ENCODE measurements at places on chromosomes 7 and 10.

- no peak for DNase-seq
Measured at GRCh38 chr10:35913628-35914027, 271.5 kb upstream of the FZD8 start.

DNA sequence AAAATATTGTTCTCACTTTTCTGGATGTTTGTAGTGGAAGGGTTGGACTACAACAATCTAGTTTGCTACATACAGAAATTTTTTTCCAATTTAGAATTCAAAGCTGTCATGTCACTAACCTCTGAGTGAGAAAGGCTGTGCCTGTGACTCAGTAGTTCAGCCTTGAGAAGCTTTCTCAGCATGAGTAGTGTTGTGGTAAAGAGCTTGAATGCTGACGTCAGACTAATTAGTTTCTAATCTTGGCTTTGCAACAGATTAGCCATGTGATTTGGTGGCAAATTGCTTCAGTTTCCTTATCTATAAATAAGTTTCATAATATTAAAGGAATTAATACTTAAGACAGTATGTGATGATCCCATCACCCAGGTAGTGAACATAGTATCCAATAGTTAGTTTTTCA, 83.8 kb downstream of the ABCA13 start:
- DNase-seq: no peak

DNA sequence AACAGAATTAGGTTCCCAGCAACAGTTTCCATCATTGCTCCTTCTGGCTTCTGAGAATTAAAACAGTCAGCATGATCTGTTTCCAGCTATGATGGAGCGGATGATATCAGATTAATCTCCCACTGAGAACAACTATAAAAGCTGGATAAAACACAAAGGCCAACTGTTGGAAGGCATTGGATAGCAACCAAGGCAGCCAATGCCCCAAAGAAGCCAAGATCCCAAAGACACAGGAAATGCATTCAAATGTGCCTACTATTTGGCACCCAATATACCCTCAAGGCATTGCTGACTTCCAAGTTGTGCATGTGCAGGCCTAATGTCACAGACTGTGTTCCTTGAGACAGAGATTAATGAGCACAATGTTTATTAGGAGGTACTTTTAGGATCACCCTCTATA, 259.3 kb downstream of the ARHGAP12 start:
- no peak for DNase-seq

DNA sequence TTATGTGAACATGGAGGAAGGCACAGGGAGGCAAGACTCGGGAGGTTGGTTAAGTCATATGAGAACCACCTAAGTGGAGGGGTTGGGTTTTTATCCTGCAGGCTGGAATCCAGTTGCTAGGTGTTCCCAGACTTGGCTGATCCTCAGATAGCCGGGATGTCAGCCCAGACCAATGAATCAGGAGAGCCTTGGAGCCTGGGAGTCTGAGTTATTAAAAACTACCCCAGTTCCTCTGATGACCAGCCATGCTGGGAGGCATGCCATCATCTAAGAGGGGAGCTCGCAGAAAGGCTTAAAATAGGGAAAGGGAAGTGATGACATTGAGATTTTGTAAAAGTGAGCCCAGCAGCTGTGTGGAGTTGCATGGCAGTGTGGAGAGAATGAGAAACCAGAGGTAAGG, 238.1 kb downstream of the ZNF248 start:
- no peak for DNase-seq

DNA sequence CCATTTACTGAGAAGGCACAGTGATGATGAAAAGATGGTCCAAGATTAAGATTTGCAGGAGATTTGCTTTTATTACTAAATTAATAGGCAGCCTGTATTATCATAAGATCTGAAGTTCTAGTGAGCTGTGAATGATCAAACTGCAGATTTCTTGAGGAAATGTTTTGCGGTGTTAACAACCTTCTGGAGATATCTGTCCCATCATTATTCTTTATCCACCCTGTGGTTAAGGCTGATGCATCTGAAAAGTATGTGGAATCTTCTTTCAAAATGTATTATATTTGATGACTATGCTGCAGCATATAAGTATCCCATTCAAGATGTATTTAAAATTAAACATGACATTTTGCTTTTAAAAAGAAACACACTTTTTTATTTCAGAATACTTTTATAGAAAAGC, 150.3 kb downstream of the POLR1F start:
- no peak for DNase-seq

DNA sequence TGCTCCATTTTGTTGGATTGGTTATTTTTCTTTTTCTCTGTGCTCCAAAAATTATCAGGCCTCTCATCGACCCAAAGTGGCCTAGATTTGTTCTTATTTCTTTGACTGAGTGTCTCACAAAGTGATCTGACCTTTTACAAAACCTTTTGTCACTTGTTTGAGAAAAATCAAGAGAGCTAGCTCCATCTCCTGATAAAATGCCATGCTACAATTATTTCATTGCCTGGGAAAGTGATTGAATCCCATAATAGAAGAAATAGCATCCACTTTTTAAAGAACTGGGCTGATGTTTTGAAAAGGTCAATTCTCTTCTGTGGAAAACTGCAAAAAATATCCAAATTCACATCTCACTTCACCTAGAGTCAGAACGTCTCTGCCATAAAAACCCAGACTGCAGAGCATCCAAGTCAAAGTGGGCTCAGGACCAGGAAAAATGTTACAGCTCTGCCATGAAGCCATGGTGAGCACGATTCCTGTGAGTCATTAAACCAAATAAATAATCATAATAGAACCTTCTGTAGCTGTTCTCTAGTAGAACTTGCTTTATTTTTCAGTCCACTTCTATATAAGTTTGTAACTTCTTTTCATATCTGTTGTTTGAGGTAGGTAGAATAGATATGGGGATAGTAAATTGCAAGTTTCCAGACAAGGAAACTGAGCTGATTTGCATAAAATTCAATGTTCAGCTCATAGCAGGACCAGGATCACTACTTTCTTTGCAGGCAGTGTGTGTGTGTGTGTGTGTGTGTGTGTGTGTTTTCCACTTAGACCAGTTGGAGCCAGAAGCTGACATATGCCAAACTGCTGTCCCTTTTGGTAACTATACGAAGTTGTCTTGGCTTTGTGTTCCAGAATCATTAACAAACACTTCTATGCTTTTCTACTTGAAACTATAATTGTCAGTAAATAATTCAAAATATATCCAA, 632.5 kb upstream of the ANKRD30A start:
- no peak for DNase-seq

DNA sequence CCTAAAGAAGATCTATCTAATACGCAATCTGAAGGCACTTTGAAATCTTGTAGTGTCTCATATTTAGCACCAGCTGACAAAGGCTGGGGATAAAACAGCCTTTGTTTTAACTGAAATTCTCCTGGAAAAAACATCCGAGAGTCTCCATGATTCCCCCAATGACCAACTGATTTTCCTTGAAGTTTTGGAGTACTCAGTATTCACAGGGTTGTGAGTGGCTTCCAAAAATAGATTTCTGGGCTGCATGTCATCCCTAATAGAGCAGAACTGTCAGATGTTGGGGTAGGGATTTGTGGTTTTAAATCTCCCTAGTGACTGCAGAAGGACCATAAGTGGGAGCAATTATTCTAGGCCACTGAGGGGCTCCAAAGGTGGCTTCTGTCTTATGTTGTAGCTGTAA, 206.4 kb downstream of the TAX1BP1 start:
- DNase-seq: no peak

- no peak for DNase-seq
Measured at GRCh38 chr7:36942541-36942940, 218.2 kb upstream of the AOAH start.

- no peak for DNase-seq
Measured at GRCh38 chr10:99339077-99339476, 9.9 kb downstream of the CNNM1 start.

DNA sequence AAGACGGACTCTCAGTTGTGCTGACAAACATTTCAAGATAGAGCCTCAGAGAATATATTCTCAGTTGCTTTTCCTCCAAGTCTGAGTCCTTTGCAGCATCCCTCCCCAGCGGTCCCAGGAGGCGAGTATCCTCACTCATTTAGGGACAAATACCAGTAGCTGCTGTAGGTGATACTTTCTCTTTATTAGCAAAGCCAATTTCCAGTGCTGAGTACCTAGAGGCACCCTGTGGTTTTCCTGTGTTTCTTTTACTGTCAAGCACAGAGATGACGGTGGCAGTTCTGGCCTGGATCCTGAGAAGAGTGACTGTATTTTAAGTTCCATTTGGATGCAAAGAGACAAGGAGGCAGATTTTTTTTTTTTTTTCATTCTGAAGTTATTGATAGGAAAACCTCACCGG, 1058.4 kb downstream of the SORCS3 start:
- no peak for DNase-seq

DNA sequence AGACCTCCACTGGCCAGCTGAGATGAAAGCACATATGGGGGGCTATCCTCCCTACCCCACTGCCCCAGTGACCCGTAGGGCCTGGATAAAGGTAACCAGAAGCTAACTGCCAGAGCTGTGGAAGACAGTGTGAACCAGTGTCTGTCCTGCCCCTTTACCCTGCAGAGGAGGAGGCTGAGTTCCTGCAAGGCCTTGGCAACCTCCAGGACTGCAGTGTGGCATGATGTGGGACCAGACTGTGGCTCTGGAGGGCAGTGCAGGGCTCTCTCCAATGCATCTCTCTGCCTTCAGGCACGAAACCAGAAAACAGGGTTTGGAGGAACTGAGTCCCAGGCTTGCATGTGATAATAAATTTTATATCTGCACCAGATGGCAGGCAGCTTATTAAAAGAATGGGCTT, 93.1 kb downstream of the EPC1 start:
- no peak for DNase-seq

DNA sequence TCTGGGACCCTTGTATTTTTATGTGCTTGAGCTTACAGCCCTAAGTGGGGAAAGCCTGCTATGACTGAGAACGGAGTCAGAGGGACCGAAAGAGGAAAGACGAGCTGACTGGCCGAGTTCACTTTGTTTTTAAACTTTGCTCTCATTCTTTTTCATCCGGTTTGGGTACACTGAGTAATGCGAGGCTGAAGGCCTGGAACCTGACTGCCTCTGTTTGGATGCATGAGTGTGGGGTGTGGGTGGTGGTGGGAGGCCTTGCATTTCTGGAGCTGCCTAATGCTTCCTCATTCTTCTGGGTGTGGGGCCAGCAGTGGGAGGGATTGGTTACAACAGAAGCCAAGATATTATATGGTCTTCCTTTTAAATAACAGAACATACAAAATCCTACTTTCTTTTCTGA, 155.5 kb downstream of the BUB3 start:
- DNase-seq: no peak

GRCh38 chr7:47610506-47611044, 28.7 kb upstream of the TNS3 start:
- DNase-seq: no peak

GRCh38 chr7:77409739-77410547, 6.2 kb downstream of the GSAP start:
- DNase-seq: no peak

GRCh38 chr10:71125749-71126107, 86.6 kb upstream of the UNC5B start:
- DNase-seq: no peak

DNA sequence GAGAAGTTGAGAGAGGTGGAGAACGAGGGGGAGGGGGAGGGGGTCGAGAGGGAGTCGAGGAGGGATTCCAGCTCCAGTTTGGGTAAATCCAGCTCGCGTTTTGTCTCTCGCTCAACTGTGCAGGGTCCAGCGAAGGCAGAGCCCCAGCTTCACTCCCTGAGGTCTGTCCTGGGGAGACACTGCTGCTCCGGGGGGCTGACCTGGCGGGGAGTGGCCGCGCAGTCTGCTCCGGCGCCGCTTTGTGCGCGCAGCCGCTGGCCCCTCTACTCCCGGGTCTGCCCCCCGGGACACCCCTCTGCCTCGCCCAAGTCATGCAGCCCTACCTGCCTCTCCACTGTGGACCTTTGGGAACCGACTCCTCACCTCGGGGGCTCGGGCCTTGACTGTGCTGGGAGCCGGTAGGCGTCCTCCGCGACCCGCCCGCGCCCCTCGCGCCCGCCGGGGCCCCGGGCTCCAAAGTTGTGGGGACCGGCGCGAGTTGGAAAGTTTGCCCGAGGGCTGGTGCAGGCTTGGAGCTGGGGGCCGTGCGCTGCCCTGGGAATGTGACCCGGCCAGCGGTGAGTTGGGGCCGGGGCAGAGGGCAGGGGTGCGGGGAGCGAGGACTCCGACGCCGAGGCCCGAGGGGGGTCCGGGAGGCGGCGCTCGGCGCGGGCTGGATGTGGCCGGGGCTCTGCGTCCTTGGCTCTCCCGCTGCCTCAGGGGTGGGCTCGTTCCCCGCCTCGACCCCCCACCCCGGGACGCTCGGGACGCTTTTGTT, at the start of gene TET1:
Gene TET1 (plus strand): TSS at position 152 of the 757 bp plus-strand sequence. CDS start 12,002 bp downstream, outside the sequence.
- peak; percentile 19 for DNase-seq

- peak; percentile 60 for DNase-seq
Measured at GRCh38 chr7:25951414-25952260, 200.4 kb upstream of the NFE2L3 start.

GRCh38 chr7:73707045-73707631, 12.3 kb downstream of the STX1A start:
- peak; percentile 75 for DNase-seq

GRCh38 chr7:45026984-45027773, 27.2 kb downstream of the CCM2 start:
- DNase-seq: no peak

GRCh38 chr7:15016766-15017165, 114.2 kb upstream of the DGKB start:
- DNase-seq: no peak

- no peak for DNase-seq
Measured at GRCh38 chr7:50957431-50957830, 174.7 kb upstream of the GRB10 start.

- DNase-seq: no peak
Measured at GRCh38 chr10:92478536-92478935, 95.4 kb downstream of the IDE start.

- no peak for DNase-seq
Measured at GRCh38 chr10:46018453-46019176, 11.8 kb downstream of the NCOA4 start.

Measured in NCI-H774 (cell line).